GF-D8 (cell line): ENCODE measurements at places on chromosomes 6 and 20.

DNA sequence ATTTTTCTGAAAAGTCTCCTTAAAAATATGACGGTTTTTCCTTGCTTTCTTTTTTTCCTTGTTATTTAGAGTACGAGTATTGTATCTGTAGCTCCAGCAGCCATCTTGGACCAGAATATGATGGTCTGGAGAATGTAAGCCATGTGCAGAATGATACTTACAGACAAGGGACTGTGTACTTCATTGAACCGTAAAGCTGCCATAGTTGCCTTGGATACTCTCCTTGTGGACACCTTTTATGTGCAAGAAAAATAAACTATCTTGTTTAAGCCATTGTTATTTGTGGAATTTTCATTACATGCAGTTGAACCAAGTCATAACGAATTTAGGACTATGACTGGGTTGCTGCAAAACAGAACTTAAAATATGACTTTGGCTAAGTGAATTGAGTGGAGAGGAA is 485.8 kb upstream of the CITED2 start:
- no peak for DNase-seq

GRCh38 chr6:166565084-166565967 is 21.2 kb downstream of the RAMACL start:
- DNase-seq, result no peak

GRCh38 chr20:23233341-23233740 is 117.2 kb upstream of the NXT1 start:
- DNase-seq, result no peak

GRCh38 chr6:110390404-110390803 is 25.0 kb downstream of the DDO start:
- DNase-seq, result no peak

DNA sequence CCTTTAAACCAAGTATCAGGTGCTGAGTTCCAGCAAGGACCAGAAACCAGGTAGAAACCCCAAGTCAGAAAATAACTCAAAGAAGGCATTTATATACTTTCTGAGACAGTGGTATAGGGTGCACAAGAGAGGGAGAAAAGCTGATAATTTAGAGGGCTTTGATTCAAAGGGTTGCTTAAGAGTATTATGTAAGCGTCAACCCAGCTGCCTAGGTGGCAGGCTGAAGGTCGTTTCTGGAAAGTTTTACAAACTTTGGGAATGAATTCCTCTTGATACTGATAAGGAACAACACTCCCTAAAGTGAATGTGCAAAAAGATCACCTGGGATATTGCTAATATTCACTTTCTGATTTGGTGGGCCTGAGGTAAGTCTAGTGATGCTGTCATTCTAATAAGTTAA is 800.7 kb downstream of the MAFB start:
- no peak for DNase-seq

DNA sequence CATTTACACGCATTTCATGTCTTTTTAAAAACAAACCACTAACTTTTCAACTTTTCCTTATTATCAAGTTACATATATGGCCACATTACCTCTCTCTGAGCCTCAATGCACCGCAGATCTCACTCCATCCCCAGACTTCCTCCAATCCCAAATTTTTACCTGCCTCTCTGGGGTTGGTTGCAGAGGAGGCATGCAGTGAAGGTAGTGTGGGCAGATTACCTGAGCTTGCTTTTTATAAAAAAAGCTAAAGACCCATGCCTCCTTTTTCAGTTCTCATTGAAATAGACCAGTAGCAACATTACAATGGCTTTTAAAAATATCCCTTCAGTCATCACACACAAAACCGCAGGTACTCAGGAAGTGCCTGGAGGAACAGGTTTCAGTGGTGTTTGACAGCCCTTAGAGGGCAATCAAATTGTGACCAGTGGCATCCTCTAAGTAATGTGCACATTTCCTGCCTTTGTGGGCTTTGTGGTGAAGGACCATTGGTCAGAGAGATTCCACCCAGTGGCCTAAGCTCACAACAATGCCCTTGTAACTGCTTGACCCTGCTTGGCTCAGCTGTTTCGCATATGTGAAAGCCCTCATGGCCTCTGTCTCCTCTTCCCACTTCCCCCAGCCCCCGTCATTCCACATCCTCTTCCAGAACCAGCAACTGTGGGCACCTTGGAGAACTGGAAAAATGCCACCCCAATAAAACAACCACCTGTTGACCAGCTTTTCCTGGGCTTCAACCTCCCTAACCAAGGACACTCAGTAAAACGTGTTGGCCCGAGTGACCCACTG is 30.2 kb upstream of the IL17A start:
- no peak for DNase-seq

DNA sequence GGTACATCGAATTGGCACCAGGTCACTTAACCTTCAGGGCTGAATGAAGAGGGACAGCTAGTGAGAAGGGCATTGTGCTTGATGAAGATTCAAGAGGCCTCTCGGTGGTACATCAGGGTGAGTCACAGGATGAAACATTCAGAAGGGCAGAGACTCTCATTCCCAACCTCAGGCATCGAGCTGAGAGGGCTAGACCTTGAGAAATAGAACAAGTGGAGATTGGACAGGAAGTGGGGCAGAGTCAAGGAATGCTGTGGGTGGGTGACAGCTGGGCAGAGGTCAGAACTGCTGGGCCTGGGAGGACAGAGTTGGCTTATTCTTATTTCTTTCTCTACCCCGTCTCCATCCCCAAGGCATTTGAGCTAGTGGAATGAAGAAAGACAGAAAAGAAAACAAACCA is 126.0 kb downstream of the SCML4 start:
- DNase-seq, result no peak

DNA sequence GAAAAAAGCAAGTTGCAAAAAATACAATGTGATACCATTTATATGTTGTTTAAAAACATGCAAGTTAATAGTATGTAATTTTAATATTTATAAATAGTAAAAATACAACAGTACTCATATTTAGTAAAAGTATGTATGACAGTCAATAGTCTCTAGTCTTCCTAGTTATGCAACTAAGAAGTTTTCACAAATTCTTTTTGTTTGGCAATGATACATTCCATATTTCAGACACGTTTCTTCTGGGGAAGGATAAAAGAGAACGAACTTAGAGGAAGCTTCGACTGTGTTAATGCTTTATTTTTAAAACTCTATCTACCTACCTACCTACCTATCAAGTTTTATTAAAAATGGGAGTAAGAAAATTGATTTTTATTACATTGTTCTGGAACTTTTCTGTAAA is 77.7 kb downstream of the UBE3D start:
- no peak for DNase-seq

- peak; percentile 10 for DNase-seq
These were observed at the start of gene RBM38 for GRCh38 chr20:57390604-57391438. Gene RBM38 (plus strand): TSS chr20:57391396. CDS start chr20:57391582, 186 bp downstream.

DNA sequence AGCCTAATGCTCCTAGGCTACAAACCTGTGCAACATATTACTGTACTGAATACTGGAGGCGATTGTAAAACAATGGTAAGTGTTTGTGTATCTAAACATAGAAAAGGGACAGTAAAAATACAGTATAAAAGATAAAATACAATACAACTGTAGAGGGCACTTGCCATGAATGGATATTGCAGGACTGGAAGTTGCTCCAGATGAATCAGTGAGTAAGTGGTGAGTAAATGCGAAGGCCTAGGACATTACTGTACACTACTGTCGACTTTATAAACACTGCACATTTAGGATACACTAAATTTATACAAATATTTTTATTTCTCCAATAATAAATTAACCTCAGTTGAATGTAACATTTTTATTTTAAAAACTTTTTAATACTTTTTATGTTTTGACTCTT is 485.0 kb downstream of the MMUT start:
- no peak for DNase-seq

DNA sequence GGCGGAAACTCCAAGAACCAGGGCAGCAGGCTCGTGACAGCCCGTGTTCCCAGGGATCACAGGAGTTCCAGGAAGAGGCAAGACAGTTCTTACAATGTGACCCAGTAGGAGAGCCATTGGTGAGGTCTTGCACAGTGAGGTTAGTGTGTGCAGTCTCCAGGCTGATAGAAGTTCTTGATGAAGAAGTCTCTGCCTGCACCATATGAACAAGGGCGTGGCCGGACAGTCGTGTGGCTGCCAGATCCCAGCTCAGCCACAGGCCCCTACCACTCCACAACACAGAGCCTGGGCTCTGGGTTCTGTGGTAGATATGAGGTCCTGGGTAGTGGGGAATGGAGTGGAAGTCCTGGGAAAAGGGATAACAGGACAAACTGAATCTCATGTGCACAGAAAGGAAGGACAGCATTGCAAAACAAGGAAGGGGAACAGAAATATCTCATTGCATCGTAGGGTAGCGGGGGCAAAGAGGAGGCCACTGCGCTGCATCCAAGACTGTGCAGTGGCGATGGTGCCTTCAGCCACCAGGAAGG is 65.2 kb downstream of the STX11 start:
- DNase-seq, result no peak

- no peak for DNase-seq
These were observed 196.5 kb upstream of the OPRM1 start for GRCh38 chr6:153842491-153842890.

GRCh38 chr20:57939499-57939898 is 229.7 kb upstream of the PMEPA1 start:
- no peak for DNase-seq

DNA sequence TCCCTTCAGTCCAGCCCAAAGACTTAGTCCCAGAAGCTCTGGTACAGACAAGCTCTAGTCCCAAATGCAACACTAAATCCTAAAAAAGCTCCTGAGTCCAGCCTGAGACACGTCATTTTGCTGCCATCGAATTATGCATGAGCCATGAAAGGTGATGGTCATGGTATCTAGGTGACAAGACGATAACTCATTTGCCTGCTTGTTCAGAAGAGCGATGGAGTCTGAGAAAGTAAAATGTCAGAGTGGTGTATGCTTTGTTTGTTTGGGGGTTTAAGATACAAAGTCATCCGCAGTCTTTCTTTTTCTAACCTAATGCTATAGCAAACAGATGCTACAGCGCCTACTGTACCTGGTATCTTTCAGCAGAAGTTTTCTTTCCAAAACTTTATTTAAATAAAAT is 54.7 kb downstream of the SLC23A2 start:
- no peak for DNase-seq

DNA sequence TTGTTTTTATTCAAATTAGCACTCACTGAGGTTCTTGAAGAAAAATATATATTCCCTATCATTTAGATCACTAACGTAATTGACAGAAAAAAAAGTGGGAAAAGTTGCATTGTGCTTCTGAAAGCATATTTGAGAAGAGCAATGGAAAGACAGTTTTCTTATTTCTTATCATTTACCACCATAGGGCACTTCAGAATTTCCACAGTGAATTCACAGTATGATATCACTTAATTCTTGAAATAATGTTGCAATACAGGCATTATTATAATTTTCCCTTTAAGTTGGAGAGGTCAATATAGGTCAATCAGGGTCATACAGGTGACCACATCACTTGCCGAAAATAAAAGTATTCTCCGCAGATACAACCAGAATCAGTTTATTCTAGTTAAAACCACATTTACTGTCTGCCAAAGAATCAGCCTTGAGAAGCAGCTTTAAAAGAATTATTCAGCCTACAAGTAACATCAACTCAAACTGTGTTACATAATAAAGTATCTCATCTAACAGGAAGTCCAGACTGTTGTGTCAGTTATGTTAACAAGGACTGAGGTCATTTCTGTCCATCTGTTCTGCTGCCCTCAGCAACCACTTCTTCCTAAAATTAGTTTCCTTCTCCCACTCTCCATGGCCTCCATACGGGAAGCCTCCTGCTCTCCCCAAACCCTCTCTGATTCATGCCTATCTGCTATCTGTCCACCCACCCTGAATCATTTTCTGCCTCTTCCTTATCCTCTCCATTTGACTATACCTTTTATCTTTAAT is 121.2 kb downstream of the SIM1 start:
- DNase-seq, result no peak

DNA sequence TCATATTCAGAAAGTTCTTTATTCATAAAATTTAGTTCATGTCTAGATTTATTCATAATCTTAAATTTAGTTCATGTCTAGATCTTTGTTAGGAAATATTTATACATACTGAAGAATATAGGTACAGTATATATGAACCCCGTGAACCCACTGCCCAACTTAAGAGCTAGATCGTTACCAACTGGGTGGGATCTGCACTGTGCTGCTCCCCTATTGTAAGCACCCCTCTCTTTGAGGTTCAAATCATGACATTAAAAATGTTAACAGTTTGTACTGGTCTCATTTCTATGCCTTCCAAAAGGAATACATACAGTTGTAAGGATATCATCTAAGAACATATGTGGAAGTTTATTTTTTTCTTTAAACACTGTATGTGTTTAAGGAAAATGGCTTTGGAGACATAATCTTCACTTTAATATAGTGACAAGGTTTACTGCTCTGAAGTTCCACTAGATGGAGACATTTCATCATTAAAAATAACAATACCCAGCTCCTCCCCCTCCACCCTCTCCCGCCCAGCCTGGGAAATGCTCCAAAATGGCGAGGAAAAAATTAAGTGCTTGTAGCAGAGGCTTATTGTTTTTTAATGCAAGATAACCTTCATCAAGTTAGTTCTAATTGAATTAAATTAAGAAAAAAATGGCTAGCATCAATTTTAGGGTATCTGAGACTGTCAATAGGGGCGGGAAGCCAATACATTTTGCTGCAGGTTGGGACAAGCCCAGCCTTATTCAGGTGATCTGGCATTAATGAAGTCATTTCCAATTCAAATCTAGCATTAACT is 104.1 kb upstream of the TRAF3IP2 start:
- peak; percentile 23 for DNase-seq

GRCh38 chr6:64411226-64411625 is 775.6 kb downstream of the PHF3 start:
- no peak for DNase-seq

DNA sequence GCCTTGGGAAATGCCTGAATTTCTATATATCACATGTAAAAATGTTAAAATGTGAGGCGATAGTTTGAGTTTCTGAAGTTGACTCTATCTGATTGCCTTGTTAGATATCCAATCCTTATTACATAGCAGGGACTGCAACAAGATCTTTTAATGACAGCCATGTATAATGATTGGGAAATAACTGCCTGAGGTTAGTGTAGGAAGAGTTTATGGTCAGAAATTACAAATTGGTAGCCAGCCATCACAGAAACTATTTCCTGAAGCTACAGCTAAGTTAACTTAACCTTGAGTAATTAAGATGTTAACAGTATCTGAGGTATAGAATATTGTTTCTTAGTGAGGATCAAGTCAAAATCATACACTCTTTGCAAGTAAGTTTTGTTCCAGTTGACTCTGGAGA is 41.0 kb downstream of the AKIRIN2 start:
- peak; percentile 57 for DNase-seq

GRCh38 chr6:168541307-168541706 is 100.3 kb downstream of the SMOC2 start:
- DNase-seq, result no peak

DNA sequence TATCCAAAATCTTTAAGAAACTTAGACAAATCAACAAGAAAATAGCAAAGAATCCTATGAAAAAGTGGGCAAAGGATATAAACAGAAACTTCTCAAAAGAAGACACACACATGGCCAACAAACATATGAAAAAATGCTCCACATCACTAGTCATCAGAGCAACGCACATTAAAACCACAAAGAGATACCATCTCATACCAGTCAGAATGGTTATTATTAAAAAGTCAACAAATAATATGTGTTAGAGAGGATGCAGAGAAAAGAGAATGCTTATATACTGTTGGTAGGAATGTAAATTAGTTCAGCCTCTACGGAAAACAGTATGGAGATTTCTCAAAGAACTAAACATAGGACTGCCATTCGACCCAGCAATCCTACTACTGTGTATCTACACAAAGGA is 212.0 kb upstream of the DTNBP1 start:
- no peak for DNase-seq

GRCh38 chr6:111057074-111057752 is 30.1 kb upstream of the SLC16A10 start:
- peak; percentile 12 for DNase-seq
